ENCODE measurements at places on chromosomes 5 and 9. TPM values are rescaled to one million over a fixed set of nuclear protein-coding genes. Genes with fewer than 3 reads are reported as not detected.

The ADAMTS12 gene
- total RNA-seq, result 1.2 TPM

The PCA3 gene
- total RNA-seq, result not detected

The HAND1 gene
- total RNA-seq, result not detected

The OCLN gene
- total RNA-seq, result 103 TPM

The GPR107 gene
- 16.6 TPM for total RNA-seq

The PCDHB14 gene
- 1.1 TPM for total RNA-seq

The CCNO gene
- not detected for total RNA-seq

The PDE6A gene
- total RNA-seq, result not detected

The ANGPTL2 gene
- total RNA-seq, result 11.5 TPM

The BTF3 gene
- 319 TPM for total RNA-seq

GRCh38 chr9:107948086-107948485 lies 458.5 kb upstream of the KLF4 start:
- no peaks in the 10 kb centered on the region for H3K36me3 ChIP-seq
- no peaks in the 10 kb centered on the region for H3K27me3 ChIP-seq
- peaks cover 8% of the 10 kb centered on the region for H3K4me1 ChIP-seq
- no peak overlapping the region for H3K4me3 ChIP-seq
- no peak overlapping the region for H3K27ac ChIP-seq

GRCh38 chr9:129497005-129497812 lies 123.7 kb downstream of the C9orf50 start:
- H3K27me3 ChIP-seq, result no peaks in the 10 kb centered on the region
- no peak for DNase-seq
- H3K36me3 ChIP-seq, result no peaks in the 10 kb centered on the region
- H3K4me3 ChIP-seq, result peak overlapping the region; percentile 45
- H3K27ac ChIP-seq, result peak overlapping the region; percentile 86

GRCh38 chr5:77568082-77568481 lies 70.4 kb downstream of the OTP start:
- H3K36me3 ChIP-seq, result no peaks in the 10 kb centered on the region
- H3K4me3 ChIP-seq, result no peak overlapping the region
- no peaks in the 10 kb centered on the region for H3K4me1 ChIP-seq
- H3K27me3 ChIP-seq, result no peaks in the 10 kb centered on the region
- no peak for DNase-seq
- no peak overlapping the region for H3K27ac ChIP-seq

DNA sequence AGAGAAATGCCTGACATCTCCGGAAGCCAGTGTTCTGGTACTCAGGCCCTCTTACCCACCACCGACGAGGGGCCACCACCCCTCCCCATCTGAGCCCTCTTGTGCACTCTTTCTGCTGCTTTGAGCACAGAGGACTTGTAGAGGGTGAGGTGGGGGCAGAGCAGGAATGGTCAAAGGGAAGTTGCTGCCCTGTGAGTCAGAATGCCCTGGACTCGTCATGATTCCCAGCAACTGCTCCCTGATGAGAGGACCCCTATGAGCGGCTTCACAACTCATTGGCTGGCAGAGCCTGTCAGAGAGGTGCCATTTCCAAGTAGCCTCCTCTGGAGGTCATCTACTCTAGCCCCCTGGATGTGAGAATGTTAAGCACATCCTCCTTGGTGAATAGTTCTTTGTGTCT lies 845 bp downstream of the ECSCR start:
- H3K27me3 ChIP-seq, result no peaks in the 10 kb centered on the region
- peaks cover 16% of the 10 kb centered on the region for H3K4me1 ChIP-seq
- DNase-seq, result no peak

DNA sequence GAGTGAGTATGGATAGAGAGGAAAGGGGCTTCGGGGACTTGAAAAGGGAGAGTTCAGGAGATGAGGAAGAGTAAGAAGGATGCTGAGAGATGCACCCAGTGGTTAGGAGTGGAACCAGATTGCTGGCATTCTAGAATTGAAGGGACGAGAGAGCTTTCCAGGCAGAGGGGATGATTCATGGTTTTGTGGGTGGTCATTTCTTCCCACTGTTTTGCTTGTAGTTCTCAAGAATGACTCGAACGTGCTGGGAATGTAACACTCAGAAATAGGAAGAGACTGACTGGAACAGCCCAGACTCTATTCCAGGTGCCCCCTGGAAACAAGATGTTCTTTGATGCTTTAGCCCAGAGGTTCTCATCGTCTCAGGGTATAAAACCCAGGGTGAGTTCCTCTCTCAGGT lies 294.2 kb downstream of the ICE1 start:
- H3K27me3 ChIP-seq, result no peaks in the 10 kb centered on the region
- no peak overlapping the region for H3K4me3 ChIP-seq
- no peaks in the 10 kb centered on the region for H3K4me1 ChIP-seq

- H3K4me3 ChIP-seq, result no peak overlapping the region
- H3K4me1 ChIP-seq, result no peaks in the 10 kb centered on the region
- no peak for DNase-seq
- H3K27ac ChIP-seq, result no peak overlapping the region
- H3K27me3 ChIP-seq, result no peaks in the 10 kb centered on the region
- H3K36me3 ChIP-seq, result no peaks in the 10 kb centered on the region
These were observed 1174.2 kb upstream of the C9orf72 start for GRCh38 chr9:28747351-28747985.

DNA sequence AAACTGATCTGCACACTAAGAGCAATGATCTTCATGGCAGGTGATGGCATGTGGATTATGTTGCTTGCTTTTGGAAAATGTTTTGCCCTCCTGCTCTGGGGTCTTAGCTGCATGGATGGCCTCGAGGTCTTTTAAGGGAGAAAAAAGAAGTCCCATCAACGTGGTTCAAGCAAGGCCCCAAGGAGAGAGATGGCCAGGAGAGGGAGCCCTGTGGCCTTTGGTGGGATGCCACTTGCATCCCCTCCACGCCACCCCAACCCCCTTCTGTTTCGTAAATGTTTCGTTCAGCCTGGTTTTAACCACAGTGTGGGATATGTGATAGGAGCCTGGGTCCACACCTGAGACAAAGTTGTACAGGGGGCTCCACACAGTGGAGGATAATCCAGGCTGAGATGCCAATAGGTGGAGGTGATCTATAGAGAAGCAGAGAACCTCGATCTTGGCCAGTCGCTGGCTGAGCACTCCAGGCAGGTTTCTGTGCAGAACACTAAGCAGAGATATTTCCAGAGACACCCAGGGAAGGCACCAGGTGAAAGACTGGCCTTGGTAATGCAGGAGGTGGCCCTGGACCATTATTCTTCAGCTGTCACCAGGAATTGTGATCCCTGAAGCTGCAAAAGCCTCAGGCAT lies 25.8 kb upstream of the FRRS1L start:
- no peaks in the 10 kb centered on the region for H3K27me3 ChIP-seq
- no peaks in the 10 kb centered on the region for H3K4me1 ChIP-seq
- H3K27ac ChIP-seq, result no peak overlapping the region
- DNase-seq, result no peak
- no peak overlapping the region for H3K4me3 ChIP-seq

GRCh38 chr5:169870211-169870610 lies 110.1 kb downstream of the INSYN2B start:
- no peak overlapping the region for H3K4me3 ChIP-seq
- H3K36me3 ChIP-seq, result no peaks in the 10 kb centered on the region
- no peaks in the 10 kb centered on the region for H3K4me1 ChIP-seq
- no peak overlapping the region for H3K27ac ChIP-seq
- no peak for DNase-seq

DNA sequence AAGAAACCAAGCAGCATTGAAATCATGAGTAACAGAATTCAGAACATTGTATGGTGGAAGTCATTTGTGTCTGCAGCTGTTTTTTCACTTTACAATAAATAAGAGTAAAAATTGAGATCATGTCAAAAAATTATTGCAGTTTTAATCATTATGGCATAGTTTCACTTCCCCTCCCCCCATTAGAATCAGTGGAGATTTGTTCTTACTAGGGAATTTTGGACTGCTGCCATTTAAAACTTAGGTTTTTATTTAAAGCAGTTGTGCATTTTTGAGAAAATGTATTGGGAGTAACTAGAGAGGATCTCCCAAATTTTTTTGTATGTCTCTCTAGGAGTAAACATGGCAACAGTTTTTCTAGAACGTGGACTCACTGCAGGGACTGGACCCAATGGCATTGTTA lies 20.4 kb downstream of the GTF3C4 start:
- no peaks in the 10 kb centered on the region for H3K4me1 ChIP-seq
- no peaks in the 10 kb centered on the region for H3K36me3 ChIP-seq
- DNase-seq, result no peak

DNA sequence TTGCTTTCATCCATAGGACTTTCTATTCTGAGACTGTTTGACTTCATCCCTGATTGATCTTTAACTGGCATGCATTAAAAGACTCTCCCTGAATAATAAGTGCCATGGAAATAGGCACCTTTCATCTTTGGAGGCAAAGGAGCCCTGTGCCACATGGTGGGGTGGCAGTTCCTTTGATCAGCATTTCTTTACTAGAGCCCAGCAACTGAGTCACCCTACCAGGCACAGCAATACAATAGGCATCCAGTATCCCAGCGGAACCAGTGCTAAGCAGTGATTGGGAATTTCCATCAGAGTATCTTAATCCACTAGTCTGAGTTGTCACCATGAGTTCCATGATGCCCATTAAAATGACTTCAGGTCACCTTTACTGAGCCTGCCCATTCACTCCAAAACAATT lies 476.1 kb upstream of the MPDZ start:
- H3K4me1 ChIP-seq, result no peaks in the 10 kb centered on the region
- no peak overlapping the region for H3K4me3 ChIP-seq

GRCh38 chr9:134150557-134151214 lies 13.7 kb downstream of the RNU6ATAC start:
- no peak for DNase-seq
- H3K27me3 ChIP-seq, result no peaks in the 10 kb centered on the region
- H3K27ac ChIP-seq, result no peak overlapping the region
- no peak overlapping the region for H3K4me3 ChIP-seq
- no peaks in the 10 kb centered on the region for H3K4me1 ChIP-seq

DNA sequence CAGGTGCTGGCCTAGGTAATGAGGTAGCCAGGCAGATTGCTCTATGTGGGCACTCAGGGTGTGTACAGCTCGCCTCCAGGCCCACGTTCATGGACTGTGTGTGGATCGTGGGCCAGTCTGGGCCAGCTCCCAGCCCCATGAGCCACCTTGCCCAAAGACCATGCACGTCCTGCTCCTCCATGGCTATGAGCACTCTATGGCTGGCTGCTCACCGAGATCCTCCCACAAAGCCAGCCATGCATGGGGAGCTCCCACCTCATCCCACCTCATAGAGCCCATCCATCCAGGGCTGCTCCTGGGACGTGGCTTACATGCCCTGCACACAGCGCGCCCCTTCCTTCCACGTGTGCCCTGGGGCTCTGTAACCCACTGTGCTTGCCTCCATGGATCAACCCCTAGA lies 262.5 kb upstream of the IRX1 start:
- H3K27me3 ChIP-seq, result no peaks in the 10 kb centered on the region
- no peaks in the 10 kb centered on the region for H3K36me3 ChIP-seq
- no peak for DNase-seq
- no peaks in the 10 kb centered on the region for H3K4me1 ChIP-seq
- no peak overlapping the region for H3K27ac ChIP-seq
- H3K4me3 ChIP-seq, result no peak overlapping the region

DNA sequence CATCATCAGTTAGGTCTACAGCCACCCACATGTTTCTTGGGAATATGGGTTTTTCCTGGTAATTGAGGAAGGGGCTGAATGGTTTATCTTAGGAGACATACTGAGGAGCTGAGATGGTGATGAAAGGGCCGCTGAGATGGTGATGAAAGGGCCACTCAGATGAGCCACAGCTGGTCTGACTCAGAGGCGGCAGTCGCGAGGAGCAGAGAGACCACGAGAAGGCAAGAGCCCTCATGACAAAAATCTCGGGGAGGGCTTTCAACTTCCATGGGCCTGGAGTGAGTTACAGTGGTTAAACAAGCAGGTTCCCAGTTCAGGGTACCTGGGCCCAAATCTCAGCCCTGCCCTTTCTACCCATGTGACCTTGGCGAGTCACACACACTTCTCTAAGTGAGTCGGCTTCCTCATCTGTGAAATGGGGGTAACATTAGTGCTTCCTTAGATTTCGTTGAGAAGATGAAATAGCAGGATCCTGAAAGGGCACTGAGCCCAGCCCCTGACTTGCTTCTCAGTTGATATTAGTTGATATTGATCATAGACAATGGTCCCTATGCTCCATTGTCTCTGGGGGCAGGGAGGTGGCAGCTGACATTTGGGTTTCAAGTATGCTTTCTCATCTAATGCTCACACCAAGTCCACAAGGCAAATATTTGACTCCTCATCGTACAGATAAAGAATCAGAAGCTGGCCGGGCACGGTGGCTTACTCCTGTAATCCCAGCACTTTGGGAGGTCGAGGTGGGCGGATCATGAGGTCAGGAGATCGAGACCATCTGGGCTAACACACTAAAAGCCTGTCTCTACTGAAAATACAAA lies 169.5 kb downstream of the RGS3 start:
- H3K27me3 ChIP-seq, result no peaks in the 10 kb centered on the region
- H3K36me3 ChIP-seq, result no peaks in the 10 kb centered on the region
- H3K4me3 ChIP-seq, result no peak overlapping the region
- H3K27ac ChIP-seq, result no peak overlapping the region
- H3K4me1 ChIP-seq, result no peaks in the 10 kb centered on the region

- no peaks in the 10 kb centered on the region for H3K4me1 ChIP-seq
- no peak for DNase-seq
- no peaks in the 10 kb centered on the region for H3K27me3 ChIP-seq
- H3K4me3 ChIP-seq, result no peak overlapping the region
These were observed 177.1 kb upstream of the SPRY4 start for GRCh38 chr5:142501890-142502289.

- no peaks in the 10 kb centered on the region for H3K36me3 ChIP-seq
- DNase-seq, result no peak
- no peaks in the 10 kb centered on the region for H3K27me3 ChIP-seq
- no peaks in the 10 kb centered on the region for H3K4me1 ChIP-seq
- H3K4me3 ChIP-seq, result no peak overlapping the region
These were observed 115.5 kb upstream of the SPEF2 start for GRCh38 chr5:35502206-35502605.

GRCh38 chr9:130639124-130639765 lies 25.1 kb upstream of the PRDM12 start:
- no peaks in the 10 kb centered on the region for H3K27me3 ChIP-seq
- H3K4me1 ChIP-seq, result no peaks in the 10 kb centered on the region
- no peak overlapping the region for H3K27ac ChIP-seq
- no peak overlapping the region for H3K4me3 ChIP-seq
- no peak for DNase-seq
- H3K36me3 ChIP-seq, result peaks cover 39% of the 10 kb centered on the region

GRCh38 chr9:127519301-127520166 lies 68.2 kb downstream of the LRSAM1 start:
- no peak overlapping the region for H3K4me3 ChIP-seq
- no peak for DNase-seq
- no peaks in the 10 kb centered on the region for H3K27me3 ChIP-seq
- peaks cover 3% of the 10 kb centered on the region for H3K4me1 ChIP-seq

GRCh38 chr5:38045446-38045845 lies 205.6 kb upstream of the GDNF start:
- H3K27ac ChIP-seq, result no peak overlapping the region
- H3K4me1 ChIP-seq, result no peaks in the 10 kb centered on the region
- H3K36me3 ChIP-seq, result no peaks in the 10 kb centered on the region

- H3K4me3 ChIP-seq, result no peak overlapping the region
- peak overlapping the region; percentile 53 for H3K27ac ChIP-seq
- DNase-seq, result peak; percentile 62
- H3K4me1 ChIP-seq, result no peaks in the 10 kb centered on the region
These were observed 94.5 kb downstream of the PDE4D start for GRCh38 chr5:59798862-59799667.

- peaks cover 18% of the 10 kb centered on the region for H3K36me3 ChIP-seq
- H3K27ac ChIP-seq, result peak overlapping the region; percentile 82
- peak overlapping the region; percentile 29 for H3K4me3 ChIP-seq
These were observed 73.1 kb downstream of the STK10 start for GRCh38 chr5:172114875-172115422.
